ENCODE measurements at places on chromosomes 7 and 10.
A peak's percentile ranks its signal among the peaks of the same experiment; 100 is the strongest.

DNA sequence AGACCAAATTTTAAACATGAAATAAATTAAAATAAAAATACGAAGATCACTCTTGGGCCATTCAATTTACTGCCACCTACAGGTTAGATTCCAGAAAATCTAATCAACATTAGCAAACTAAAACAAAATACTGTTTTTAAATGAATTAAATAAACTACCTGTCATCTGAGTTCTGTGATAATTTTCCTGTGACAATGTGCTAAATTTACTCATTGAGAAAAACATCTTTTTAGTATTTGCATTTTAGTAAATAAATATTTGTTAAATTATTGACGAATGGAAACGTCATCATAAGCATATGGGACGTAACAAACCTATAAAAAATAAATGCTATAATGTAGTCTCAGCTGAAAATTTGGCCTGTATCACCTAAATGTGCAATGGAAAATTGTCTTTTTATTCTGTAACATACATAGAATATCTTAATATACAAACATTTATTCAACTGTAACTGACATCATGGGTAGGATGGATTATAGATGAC is 72.1 kb downstream of the ITGB8 start:
- peak; percentile 23 for DNase-seq

- peak; percentile 0 for DNase-seq
Measured at GRCh38 chr10:32582946-32583345, 137.0 kb downstream of the CCDC7 start.

DNA sequence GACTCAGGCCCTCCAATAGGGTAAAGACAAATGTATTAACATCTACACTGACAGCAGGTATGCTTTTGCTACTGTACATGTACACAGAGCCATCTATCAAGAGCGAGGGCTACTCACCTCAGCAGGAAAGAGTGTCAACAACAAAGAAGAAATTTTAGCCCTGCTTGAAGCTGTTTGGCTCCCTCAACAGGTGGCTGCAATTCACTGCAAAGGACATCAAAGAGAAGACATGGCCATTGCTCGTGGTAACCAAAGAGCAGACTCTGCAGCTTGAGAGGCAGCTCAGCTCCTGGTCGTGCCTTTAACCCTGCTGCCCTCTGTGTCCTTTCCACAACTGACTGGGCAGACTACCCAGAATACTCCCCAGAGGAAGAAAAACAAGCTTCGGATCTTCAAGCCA is 5.1 kb downstream of the AKR1B15 start:
- DNase-seq = peak; percentile 17

- peak; percentile 33 for DNase-seq
Measured at GRCh38 chr10:45673074-45673648, 589 bp upstream of the ZFAND4 start.

DNA sequence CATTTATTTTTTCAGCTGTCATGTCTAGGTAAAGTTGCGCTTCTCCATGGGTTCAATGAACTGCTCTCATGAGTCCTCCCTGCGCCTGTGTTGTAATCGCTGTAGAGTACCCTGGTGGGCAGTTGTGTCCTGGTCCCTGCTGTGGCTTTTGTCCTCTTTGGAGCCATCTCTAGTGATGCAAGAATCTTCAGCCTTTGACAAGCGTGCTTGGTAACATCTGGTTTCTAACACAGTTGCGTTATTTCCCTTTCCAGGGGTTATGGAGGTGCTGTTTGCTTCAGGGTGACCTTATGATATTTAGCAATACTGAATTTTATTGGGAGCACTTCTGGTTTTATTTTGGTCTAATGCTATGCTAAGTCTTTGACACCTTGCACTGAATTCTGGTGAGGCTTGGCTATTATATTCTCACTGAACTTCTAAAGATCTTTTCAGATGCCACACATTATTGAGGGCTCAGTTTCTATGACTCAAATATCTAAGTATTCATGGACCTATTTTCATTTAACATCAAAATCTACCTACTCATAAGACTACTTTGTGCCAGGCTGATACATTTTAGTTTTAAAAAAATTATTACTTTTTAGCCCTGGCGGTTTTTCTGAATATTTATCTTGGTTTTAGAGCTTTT is 88.6 kb downstream of the FANK1 start:
- DNase-seq = peak; percentile 18

Data from fibroblast of mammary gland (primary cell).